SIG-M5 (cell line): ENCODE measurements at places on chromosomes 4 and X.
A peak's percentile ranks its signal among the peaks of the same experiment; 100 is the strongest.

DNA sequence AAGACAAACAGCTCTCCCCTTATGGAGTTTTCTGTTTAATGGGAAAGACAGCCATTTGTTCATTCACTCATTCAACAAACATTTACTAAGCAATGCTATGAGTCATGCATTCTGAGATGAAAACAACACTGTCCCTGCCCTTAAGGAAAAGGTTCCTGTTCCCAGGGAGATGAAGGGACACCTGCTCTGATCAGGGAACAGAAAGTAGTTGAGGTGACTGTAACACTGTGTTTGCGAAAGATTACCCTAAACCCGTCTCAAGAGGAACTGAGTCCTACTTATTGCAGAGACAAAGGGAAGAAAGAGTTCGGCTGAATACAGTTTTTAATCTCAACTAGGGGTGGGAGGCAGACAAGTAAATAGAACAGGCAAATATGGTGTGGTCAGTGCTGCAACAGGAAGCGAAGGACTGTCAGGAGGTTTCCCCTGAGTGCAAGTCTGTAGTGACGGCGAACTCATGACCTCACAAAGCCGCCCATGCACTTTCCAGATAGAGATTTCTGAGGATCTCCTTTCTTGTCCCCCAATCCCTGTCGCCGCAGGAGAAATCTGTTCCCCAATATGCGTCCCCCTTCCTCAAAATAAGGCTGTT lies 712 bp downstream of the STX18 start:
- peak; percentile 79 for DNase-seq

DNA sequence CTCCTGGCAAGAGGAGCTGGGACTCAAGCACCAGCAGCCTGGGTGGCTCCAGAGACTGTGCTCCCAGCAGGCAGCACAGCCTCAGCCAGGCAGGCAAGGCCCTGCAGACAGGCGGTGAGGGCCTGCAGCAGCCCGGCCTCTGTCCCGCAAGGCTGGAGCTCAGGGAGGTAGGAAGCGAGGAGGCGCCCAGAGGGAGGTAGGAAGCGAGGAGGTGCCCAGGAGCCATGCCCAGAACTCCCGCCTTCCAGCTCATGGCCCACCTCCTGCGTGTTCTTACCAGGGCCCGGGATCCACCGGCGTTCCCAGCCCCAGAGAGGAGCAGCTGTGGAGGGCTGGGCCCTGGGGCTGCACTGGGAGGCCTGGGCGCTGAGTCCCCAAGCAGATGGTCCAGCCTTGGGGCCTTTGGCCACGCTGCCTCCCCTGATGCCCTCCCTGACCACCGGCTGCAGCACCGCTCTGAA lies 133.1 kb downstream of the HMX1 start:
- no peak for DNase-seq

DNA sequence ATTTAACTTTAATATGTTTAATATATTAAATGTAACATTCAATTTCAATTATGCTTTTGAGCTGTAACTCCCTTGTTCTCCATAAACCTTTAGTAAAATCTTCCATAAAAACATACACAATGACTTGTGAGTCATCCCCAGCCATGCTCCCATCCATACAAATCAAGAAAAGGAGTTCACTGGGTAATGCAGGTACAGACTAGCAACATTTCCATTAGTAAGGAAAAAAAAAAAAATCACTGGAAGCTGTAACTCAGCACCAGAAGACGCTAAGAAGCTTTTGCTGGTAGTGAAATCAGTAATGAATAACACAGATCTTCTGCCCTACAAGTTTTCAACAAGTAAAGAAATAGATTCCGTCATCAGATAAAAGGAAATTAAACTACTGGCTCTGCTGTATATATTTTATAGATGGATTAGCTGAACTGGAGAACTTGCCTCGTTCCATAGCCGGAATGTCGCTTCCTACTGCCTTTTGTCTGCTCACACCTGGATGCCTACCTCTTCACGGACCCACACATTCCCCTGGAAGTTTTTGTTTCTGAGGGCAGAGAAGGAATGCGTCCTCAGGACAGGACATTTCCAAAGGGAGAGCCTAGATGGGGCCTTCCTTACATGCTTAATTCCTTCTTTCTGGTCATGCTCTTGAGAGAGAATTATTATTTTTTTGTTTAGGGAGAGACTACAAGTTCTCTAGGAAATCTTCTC lies 298.4 kb upstream of the ANKRD50 start:
- no peak for DNase-seq

- no peak for DNase-seq
These were observed 63.5 kb upstream of the MAOA start for GRCh38 chrX:43592597-43592996.

- no peak for DNase-seq
These were observed 346.6 kb downstream of the CENPC start for GRCh38 chr4:67198727-67199126.

DNA sequence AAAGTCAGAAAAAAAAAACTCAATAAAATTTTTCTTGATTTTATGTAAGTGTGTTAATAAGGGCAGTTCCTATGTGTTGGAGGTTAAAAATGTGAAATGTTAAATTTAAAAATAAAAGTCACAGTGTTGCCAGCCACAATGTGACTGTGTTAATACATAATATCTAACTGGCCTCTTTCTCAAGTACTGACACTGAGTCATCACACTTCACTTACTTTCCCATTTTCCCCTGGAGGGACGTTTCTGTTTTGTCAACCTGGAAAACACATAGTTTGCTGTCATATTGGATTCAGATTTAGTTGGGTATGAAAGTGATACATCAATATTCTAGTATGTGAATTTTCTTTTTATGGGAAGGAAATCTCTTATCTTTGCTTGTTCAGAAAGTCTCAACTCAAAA lies 46.4 kb downstream of the ARHGEF38 start:
- DNase-seq = no peak

- DNase-seq = no peak
These were observed 225.8 kb downstream of the DMD start for GRCh38 chrX:32985544-32985943.
